ENCODE measurements at places on chromosomes 7 and 10. TPM values are rescaled to one million over a fixed set of nuclear protein-coding genes. Genes with fewer than 3 reads are reported as not detected.

The MDH2 gene
- total RNA-seq: 70.6 TPM

The PRSS37 gene
- not detected for total RNA-seq

The HOGA1 gene
- total RNA-seq: not detected

DNA sequence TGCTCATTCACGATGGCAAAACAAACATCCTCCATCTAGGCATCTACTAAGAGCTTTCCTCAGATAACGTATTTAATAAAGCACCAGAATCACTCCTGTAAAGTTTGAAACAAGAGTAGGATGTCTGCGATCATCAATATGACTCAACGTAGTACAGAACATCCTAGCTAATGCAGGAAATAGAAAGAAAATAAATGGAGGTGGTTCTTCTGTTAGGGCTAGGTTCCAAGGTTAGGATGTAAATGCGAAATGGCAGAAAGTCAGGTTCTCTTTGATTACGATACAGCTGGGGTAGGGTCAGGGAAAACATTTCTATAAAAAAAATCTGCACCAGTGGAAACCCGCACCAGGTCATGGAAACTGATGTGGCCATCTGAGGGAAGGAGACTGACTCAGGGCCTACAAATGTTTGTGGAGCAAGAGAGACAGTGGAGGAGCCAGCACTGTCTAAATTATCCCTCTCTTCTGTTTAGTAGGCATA is 29.1 kb downstream of the CCDC6 start:
- no peaks in the 10 kb centered on the region for H3K36me3 ChIP-seq
- peaks cover 39% of the 10 kb centered on the region for H3K4me1 ChIP-seq
- no peak for DNase-seq
- no peak overlapping the region for H3K27ac ChIP-seq

- DNase-seq: no peak
- peak overlapping the region; percentile 84 for H3K4me3 ChIP-seq
- H3K36me3 ChIP-seq: peaks cover 11% of the 10 kb centered on the region
- peaks cover 32% of the 10 kb centered on the region for H3K4me1 ChIP-seq
Observed at GRCh38 chr10:101030496-101031127, 317 bp downstream of the PDZD7 start.

DNA sequence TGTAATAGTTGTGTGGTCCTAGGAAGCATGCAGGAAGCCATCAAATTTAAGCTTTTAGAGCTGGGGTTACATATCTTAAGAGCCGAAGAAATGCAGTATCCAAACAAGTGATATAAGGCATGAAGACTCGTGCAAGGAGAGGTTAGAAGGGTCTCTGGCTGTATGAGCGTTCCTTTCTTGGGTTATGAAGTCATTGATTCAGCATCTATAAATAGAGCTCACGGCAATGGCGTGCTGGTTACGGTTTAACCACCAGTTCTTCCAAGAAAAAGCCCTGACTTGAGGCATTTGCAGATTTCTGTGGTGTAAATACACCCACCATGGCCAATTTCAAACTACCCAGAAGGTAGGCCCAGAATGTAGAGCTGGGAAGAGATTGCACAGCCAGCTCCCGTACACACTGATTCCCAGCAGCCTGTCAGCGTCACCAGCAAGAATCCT is 72.0 kb upstream of the KAT6B start:
- H3K36me3 ChIP-seq: no peaks in the 10 kb centered on the region
- no peak overlapping the region for H3K27ac ChIP-seq
- H3K27me3 ChIP-seq: no peaks in the 10 kb centered on the region
- H3K4me3 ChIP-seq: no peak overlapping the region
- DNase-seq: no peak

GRCh38 chr7:108454674-108455550 is 1.3 kb downstream of the NRCAM start:
- H3K27ac ChIP-seq: no peak overlapping the region
- DNase-seq: no peak
- peaks cover 35% of the 10 kb centered on the region for H3K27me3 ChIP-seq
- no peaks in the 10 kb centered on the region for H3K36me3 ChIP-seq
- H3K4me1 ChIP-seq: peaks cover 10% of the 10 kb centered on the region
- H3K4me3 ChIP-seq: no peak overlapping the region

- no peaks in the 10 kb centered on the region for H3K36me3 ChIP-seq
- H3K4me1 ChIP-seq: peaks cover 37% of the 10 kb centered on the region
- no peaks in the 10 kb centered on the region for H3K27me3 ChIP-seq
- H3K27ac ChIP-seq: peak overlapping the region; percentile 55
- peak overlapping the region; percentile 21 for H3K4me3 ChIP-seq
- no peak for DNase-seq
Observed at GRCh38 chr7:28328822-28329660, 83.3 kb upstream of the CREB5 start.

Data from CD4-positive, CD25-positive, alpha-beta regulatory T cell (primary cell).